ENCODE measurements at places on chromosomes 5 and 9. TPM values are rescaled to one million over a fixed set of nuclear protein-coding genes. Genes with fewer than 3 reads are reported as not detected.

DNA sequence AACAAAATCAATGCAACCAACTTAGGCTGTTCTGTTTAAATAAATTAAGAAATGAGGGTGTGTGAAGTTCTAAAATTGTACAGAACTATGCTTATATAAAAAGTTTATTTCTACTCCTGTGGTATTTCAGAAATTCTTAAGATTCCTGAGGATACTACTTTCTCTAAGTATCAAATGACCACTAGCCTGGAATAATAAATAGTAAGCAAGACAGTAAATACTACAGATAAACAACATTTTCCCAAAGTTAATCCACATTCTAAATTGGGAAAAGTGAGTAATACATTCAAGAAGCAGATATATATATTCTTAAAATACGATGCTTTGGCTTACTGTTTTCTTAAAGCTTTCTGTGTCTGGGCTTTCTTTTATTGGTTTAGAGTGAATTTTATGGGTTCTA lies 29.5 kb downstream of the CCNH start:
- H3K27me3 ChIP-seq, result no peaks in the 10 kb centered on the region
- no peak for DNase-seq
- peaks cover 36% of the 10 kb centered on the region for H3K36me3 ChIP-seq
- no peaks in the 10 kb centered on the region for H3K4me1 ChIP-seq
- H3K4me3 ChIP-seq, result no peak overlapping the region

DNA sequence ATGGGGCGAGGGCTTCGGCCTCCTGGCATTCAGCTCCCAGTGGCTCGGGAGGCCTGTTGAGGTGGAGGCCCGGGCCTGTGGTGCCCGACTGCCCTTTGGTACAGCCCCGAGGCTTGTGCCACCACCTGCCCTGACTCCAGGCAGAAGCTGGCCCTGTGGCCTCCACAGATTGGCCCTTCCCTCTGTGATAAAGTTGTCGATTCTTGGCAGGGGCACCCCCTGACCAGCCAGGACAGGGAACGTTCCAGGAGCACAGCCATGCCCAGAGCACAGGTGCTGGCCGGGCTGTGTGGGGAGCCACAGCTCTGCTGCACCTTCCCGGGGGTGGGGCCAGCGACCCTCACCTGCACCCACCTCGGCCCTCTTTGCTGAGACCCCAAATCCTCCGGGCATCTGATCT lies 32.7 kb downstream of the SLC6A18 start:
- peaks cover 7% of the 10 kb centered on the region for H3K27me3 ChIP-seq
- no peak for DNase-seq
- no peak overlapping the region for H3K4me3 ChIP-seq
- no peaks in the 10 kb centered on the region for H3K4me1 ChIP-seq
- no peak overlapping the region for H3K27ac ChIP-seq

DNA sequence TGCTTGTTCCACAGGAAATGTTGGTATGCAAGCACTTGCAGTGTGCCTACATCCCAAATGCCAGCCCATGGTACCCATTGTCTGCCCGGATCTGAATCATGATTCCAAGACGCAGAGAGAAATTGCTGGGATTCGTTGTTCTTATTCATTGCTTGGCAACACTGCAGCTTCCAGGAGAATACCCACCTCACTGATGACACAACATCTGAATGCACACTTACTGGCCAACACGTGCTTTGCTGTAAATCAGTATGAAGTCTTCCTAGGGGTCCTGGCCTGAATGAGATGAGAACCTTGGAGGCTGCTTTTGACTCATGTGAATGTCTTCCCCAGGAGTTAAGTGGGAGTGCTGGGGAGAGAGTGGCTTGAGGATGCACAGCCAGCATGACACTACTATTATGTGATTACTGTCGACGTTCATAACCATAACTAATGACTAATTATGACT lies 11.6 kb downstream of the SRD5A1 start:
- no peak for DNase-seq
- H3K4me3 ChIP-seq, result no peak overlapping the region
- H3K4me1 ChIP-seq, result peaks cover 16% of the 10 kb centered on the region
- H3K27ac ChIP-seq, result no peak overlapping the region
- H3K27me3 ChIP-seq, result no peaks in the 10 kb centered on the region

DNA sequence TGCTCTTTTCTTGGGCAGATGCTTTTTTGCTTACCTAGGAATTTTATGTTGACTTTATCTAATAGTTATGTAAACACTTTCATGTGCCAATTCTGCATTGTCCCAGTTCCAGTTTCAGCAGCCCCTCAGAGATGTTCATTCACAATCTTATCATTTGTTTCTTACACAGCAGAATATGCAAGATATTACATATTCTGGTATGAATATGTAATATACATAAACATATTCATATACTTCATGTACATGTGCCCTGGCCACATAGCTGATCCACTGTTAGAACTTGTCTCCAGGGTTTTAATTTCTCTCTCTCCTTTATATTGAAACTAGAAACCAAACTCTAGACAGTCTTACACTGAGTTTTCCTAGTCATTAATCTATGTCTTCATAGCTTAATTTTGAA lies 90.2 kb upstream of the PARP8 start:
- no peaks in the 10 kb centered on the region for H3K4me1 ChIP-seq
- H3K27ac ChIP-seq, result no peak overlapping the region

DNA sequence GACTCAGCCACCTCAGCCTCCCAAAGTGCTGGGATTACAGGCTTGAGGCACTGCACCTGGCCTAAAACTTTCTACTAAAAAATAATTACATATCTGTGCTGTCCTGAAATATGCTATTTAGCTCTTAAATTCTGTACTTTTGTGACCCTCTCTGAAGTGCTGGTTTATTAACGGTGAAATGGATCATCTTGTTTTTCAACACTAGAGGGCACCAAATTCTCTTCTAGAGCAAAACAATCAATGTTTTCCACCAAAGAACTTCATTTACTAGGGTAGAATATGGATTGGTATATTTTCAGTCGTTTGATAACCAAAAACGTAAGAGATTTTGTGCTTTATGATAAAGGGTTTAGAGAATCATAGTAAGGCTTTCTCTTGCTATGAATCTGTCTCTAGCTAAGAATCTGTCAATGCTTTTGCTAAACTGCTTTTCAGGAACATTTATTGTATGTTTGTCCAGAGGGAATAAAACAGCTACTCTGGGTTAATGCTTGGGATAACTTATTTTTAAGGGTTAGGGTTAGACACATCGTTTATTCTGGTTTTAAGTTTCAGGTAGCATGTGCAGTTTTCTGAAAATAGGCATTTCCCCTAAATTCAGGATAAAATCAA lies 63.6 kb downstream of the RNF180 start:
- H3K27ac ChIP-seq, result no peak overlapping the region
- no peaks in the 10 kb centered on the region for H3K27me3 ChIP-seq
- peaks cover 15% of the 10 kb centered on the region for H3K36me3 ChIP-seq
- H3K4me3 ChIP-seq, result no peak overlapping the region
- H3K4me1 ChIP-seq, result no peaks in the 10 kb centered on the region
- no peak for DNase-seq

DNA sequence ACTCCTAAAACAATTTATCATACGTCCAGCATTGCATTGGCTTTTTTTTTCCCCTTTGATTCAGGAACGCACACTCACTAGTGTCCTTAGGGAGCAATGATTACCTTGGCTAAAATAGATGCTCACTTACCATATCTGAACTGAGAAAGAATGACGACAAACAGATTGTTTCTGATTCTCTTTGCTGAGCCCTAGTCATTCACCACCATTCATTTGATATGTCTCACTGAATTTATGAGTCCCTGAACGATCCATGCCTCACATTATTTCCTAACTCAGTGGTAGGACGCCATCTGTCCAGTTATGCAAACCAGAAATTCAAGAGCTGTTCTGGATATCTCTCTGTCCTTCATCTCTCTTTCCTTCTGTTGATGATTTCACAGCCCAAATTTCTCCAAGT lies 39.3 kb upstream of the DAB2 start:
- peaks cover 8% of the 10 kb centered on the region for H3K4me1 ChIP-seq
- DNase-seq, result no peak
- no peak overlapping the region for H3K27ac ChIP-seq
- no peak overlapping the region for H3K4me3 ChIP-seq
- H3K36me3 ChIP-seq, result no peaks in the 10 kb centered on the region

GRCh38 chr5:36264202-36264760 lies 22.6 kb upstream of the NADK2 start:
- no peaks in the 10 kb centered on the region for H3K27me3 ChIP-seq
- H3K27ac ChIP-seq, result no peak overlapping the region
- DNase-seq, result no peak
- H3K4me1 ChIP-seq, result no peaks in the 10 kb centered on the region
- H3K36me3 ChIP-seq, result no peaks in the 10 kb centered on the region
- H3K4me3 ChIP-seq, result no peak overlapping the region

- DNase-seq, result peak; percentile 13
- H3K4me1 ChIP-seq, result peaks cover 8% of the 10 kb centered on the region
- H3K4me3 ChIP-seq, result no peak overlapping the region
- H3K27ac ChIP-seq, result peak overlapping the region; percentile 63
Measured at GRCh38 chr5:420632-421286, 22.2 kb upstream of the EXOC3 start.

DNA sequence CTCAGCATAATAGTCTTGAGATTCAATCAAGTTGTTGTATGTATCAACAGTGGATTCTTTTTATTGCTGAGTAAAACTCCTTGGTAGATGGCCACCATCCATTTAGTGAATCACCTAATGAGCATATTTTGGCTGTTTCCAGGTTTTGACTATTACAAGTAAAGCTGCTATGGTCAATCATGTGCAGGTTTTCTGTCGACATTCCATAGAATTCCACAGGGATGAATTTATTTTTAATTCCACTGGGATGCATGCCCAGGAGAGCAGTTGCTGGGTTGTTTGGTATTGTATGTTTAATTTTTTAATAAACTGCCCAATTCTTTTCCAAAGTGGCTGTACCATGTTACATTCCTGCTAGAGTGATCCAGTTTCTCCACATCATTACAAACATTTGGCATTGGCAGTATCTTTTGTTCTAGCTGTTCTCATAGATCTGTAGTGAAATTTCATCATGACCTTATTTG lies 10.5 kb upstream of the S1PR3 start:
- peaks cover 15% of the 10 kb centered on the region for H3K4me1 ChIP-seq
- peaks cover 11% of the 10 kb centered on the region for H3K36me3 ChIP-seq
- H3K4me3 ChIP-seq, result no peak overlapping the region
- H3K27ac ChIP-seq, result no peak overlapping the region
- no peaks in the 10 kb centered on the region for H3K27me3 ChIP-seq

DNA sequence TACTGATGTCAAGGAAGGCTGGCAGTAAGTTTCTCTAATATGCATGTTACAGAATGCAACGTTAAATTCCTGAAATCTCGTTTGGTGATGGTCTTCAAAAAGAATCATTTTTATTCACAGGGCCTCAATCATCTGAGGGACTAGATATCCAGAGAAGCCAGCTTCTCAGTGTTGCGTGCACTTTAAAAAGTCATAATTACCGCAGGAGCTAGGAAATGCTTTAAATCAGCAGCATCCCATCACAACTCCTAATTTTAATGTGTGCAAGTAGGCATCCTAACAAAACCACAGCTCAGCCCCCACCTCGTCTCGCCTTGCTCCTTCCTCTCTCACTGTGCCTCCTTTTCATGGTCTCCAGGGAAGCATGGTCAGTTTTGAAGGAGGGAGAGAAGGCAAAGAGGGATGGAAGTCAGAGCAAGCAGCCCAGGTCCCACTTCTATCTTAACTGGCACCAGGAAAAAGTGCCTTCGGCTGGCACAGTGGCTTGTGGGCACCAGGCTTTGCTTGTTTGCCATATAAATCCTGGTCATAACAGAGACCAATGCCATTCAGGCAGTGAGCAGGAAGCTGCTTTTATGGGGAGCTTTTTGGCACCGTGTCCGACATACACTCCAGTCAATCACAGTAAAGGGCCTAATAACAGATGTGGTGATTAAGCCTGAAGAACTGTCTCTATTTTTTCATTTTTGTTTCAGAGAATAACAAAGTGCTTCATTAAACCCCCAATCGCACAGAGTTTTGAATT lies 21.4 kb downstream of the MEGF10 start:
- H3K4me3 ChIP-seq, result no peak overlapping the region
- no peak for DNase-seq
- H3K27me3 ChIP-seq, result no peaks in the 10 kb centered on the region
- H3K27ac ChIP-seq, result peak overlapping the region; percentile 24
- peaks cover 10% of the 10 kb centered on the region for H3K36me3 ChIP-seq

DNA sequence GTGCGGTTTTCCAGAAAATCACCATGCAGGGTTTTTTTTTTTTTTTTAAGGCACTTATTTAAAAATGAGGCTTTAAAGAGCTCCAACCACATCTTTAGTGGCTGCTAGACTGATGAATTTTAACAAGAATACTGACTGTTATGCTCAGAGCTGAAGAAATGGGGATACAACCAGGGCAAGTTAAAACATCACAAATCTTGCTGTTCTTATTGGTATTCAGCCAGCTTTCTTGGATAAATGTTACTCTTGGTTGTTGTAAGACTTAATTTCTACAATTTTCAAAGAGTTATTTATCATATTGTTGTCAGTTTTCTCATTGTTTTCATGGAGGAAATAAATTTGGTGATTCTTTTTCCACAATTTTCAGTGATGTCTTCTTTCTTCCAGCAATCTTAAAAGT lies 352.8 kb upstream of the FAM174A start:
- peaks cover 6% of the 10 kb centered on the region for H3K4me1 ChIP-seq
- H3K4me3 ChIP-seq, result no peak overlapping the region
- no peak overlapping the region for H3K27ac ChIP-seq
- DNase-seq, result no peak
- H3K36me3 ChIP-seq, result no peaks in the 10 kb centered on the region

GRCh38 chr5:145752947-145753346 lies 82.2 kb downstream of the PRELID2 start:
- peaks cover 12% of the 10 kb centered on the region for H3K36me3 ChIP-seq
- peaks cover 8% of the 10 kb centered on the region for H3K4me1 ChIP-seq
- H3K27me3 ChIP-seq, result no peaks in the 10 kb centered on the region
- no peak overlapping the region for H3K4me3 ChIP-seq
- no peak overlapping the region for H3K27ac ChIP-seq
- no peak for DNase-seq

- H3K4me3 ChIP-seq, result no peak overlapping the region
- no peak for DNase-seq
- no peak overlapping the region for H3K27ac ChIP-seq
- H3K36me3 ChIP-seq, result no peaks in the 10 kb centered on the region
- no peaks in the 10 kb centered on the region for H3K4me1 ChIP-seq
Measured at GRCh38 chr5:109567374-109568044, 122.2 kb upstream of the MAN2A1 start.

GRCh38 chr9:7081065-7081600 lies 323.4 kb downstream of the KDM4C start:
- H3K27ac ChIP-seq, result 0 out of 2 replicates have a peak overlapping the region, but pooled peaks have one; percentile 28
- no peak overlapping the region for H3K4me3 ChIP-seq
- no peak for DNase-seq
- H3K36me3 ChIP-seq, result peaks cover 6% of the 10 kb centered on the region

The SPATA31E1 gene
- 0.05 TPM for total RNA-seq

The CCL19 gene
- not detected for total RNA-seq

The GHR gene
- 0.53 TPM for total RNA-seq

The DMRT3 gene
- not detected for total RNA-seq
